ENCODE measurements at places on chromosomes 7 and 10. TPM values are rescaled to one million over a fixed set of nuclear protein-coding genes. Genes with fewer than 3 reads are reported as not detected.

Gene CPA1
- 0.58 TPM for total RNA-seq

Gene AGMO
- not detected for total RNA-seq

Gene LRCH4
- 14.6 TPM for total RNA-seq

Gene CYP3A7
- total RNA-seq, result 0.44 TPM

Data from motor neuron (in vitro differentiated cells).